H9 (cell line): ENCODE measurements at places on chromosomes 6 and 20.

DNA sequence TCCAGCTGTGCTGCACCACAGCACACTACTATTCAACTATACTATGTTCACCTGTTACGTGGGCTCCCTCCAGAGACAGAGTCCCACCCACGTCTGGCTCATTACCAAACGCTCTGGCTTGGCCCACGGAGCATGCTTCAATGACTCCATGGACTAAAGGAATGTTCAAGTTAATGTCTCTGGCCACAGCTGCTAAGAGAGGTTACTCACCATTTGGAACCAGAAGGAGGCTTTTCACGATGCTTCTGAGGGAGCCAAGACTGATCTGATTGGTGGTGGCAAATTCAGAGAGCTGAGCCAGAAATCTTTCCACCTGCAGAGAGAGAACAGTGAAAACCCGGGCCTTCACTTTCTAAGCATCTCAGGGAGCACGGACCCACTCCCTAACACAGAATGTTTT lies 15.6 kb downstream of the COMMD7 start:
- H3K27ac ChIP-seq, result no peak overlapping the region
- no peak for DNase-seq
- H3K4me3 ChIP-seq, result no peak overlapping the region
- peaks cover 44% of the 10 kb centered on the region for H3K36me3 ChIP-seq
- no peaks in the 10 kb centered on the region; the same call in 1 of the 2 replicates for H3K4me1 ChIP-seq

DNA sequence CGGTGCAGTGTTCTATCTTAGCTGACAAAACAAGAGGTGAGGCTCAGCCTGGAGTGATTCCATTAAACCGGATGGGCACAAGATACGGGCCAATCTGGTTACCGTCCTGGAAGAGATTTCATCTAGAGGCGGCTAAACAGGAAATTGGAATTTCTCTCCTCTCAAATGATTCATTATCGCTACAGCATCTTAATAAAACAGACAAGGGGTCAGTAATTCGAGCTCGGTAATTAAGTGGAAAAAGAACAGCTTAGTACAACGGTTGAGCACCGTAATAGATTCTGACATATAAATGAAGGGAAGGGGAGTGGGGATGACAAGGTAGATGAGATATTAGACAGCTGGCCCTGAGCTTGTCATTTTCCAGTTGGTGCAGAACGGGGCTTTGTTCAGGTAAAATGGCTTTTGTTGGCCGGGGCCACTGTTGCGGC lies 137.2 kb downstream of the EDN3 start:
- H3K4me1 ChIP-seq, result 0 out of 2 replicates have a peak, but pooled peaks cover 2% of the 10 kb centered on the region
- DNase-seq, result no peak
- H3K36me3 ChIP-seq, result no peaks in the 10 kb centered on the region
- no peak overlapping the region for H3K27ac ChIP-seq

DNA sequence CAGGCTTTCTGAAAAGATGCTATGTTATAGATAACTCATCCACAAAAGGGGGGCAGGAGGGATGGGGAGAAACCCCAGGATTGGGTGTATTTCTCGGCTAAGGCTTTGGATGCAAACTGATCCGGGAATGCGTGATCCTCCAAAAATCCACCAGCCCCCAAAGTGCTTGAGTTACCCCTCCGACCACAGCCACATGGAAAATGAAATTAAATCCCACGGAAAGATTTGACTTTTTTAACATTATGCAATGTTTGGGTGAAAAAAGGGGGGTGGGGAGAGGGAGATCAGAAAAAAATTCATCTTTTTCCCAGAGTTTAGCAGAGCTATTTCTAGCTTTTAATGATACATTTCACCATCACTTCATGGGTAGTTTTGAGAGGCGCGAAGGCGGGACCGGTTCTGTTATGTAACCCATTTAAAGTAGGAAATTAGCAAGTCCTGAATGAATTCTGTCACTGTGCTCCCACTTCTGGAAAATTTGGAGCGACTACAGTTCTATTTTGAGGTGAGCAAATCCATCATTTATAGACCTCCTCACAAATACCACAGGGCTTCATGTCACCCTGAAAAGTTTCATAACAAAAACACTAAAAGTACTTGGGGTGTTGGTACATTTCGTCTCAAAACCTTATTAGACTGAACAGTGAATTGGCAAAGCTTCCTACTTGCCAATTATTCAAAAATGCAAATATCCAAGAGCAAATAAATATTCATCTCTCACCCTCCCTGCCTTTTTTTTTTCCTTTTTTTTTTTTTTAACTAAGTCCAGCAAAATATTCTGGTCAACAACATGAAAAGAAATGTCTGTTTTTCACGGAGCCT lies 51.9 kb upstream of the NFATC2 start:
- H3K27ac ChIP-seq, result no peak overlapping the region
- no peak for DNase-seq
- peaks cover 2% of the 10 kb centered on the region; the same call in 1 of the 2 replicates for H3K4me1 ChIP-seq
- H3K36me3 ChIP-seq, result no peaks in the 10 kb centered on the region
- no peak overlapping the region for H3K4me3 ChIP-seq

GRCh38 chr6:136347847-136348246 lies 58.2 kb upstream of the BCLAF1 start:
- H3K4me1 ChIP-seq, result no peaks in the 10 kb centered on the region; the same call in 1 of the 2 replicates
- DNase-seq, result no peak
- no peak overlapping the region for H3K27ac ChIP-seq
- no peak overlapping the region for H3K4me3 ChIP-seq

GRCh38 chr6:37092923-37093727 lies 76.8 kb upstream of the PIM1 start:
- H3K4me3 ChIP-seq, result no peak overlapping the region
- H3K27ac ChIP-seq, result no peak overlapping the region
- no peaks in the 10 kb centered on the region for H3K36me3 ChIP-seq
- peaks cover 3% of the 10 kb centered on the region; the same call in 1 of the 2 replicates for H3K4me1 ChIP-seq

- H3K27me3 ChIP-seq, result no peaks in the 10 kb centered on the region
- no peak for DNase-seq
- H3K36me3 ChIP-seq, result no peaks in the 10 kb centered on the region
These were observed 385.3 kb downstream of the EPM2A start for GRCh38 chr6:145349950-145350510.

GRCh38 chr20:654417-654750 lies 1.4 kb upstream of the SRXN1 start:
- H3K27me3 ChIP-seq, result no peaks in the 10 kb centered on the region
- no peak for DNase-seq
- no peak overlapping the region for H3K4me3 ChIP-seq
- H3K4me1 ChIP-seq, result peaks cover 22% of the 10 kb centered on the region; the same call in 1 of the 2 replicates

GRCh38 chr20:356745-357144 lies 9.8 kb downstream of the NRSN2 start:
- no peaks in the 10 kb centered on the region; the same call in 1 of the 2 replicates for H3K4me1 ChIP-seq
- peaks cover 3% of the 10 kb centered on the region; the same call in 1 of the 2 replicates for H3K36me3 ChIP-seq
- DNase-seq, result no peak
- no peaks in the 10 kb centered on the region; the same call in 1 of the 2 replicates for H3K27me3 ChIP-seq
- no peak overlapping the region for H3K4me3 ChIP-seq

DNA sequence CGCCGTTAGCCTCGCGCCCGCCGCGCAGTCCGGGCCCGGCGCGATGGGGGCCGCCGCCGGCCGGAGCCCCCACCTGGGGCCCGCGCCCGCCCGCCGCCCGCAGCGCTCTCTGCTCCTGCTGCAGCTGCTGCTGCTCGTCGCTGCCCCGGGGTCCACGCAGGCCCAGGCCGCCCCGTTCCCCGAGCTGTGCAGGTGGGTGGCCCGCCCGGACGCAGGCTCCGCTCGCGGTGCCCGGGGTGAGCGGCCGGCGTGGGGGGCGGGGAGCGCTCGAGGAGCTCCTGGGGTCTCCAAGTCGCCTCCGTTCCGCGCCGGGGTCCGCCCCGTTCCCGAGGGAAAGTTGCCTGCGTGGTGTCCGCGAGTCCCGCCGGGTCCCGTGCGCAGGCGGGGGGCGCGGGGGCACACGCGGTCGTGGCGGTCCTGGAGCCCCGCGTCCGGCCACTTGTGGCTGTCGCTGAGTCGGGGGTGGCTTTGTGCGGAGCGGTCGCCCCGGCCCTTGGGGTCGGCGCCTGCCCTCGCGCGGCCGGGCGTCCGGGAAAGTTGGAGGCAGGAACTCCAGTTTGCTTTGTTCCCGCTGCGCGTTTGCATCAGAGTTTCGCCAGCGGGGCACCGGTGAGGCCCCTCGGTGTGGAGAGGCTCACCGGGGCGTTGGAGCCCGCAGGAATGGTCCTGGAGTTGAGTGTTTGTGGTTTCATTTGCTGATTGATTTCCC lies 476 bp downstream of the IGF2R start:
- H3K27ac ChIP-seq, result no peak overlapping the region
- DNase-seq, result no peak
- H3K4me3 ChIP-seq, result peak overlapping the region; percentile 96

GRCh38 chr6:42533794-42534193 lies 30.0 kb upstream of the UBR2 start:
- no peaks in the 10 kb centered on the region for H3K36me3 ChIP-seq
- H3K27ac ChIP-seq, result no peak overlapping the region
- no peak for DNase-seq
- H3K4me3 ChIP-seq, result no peak overlapping the region

- H3K36me3 ChIP-seq, result no peaks in the 10 kb centered on the region; the same call in 2 of the 3 replicates
- no peak overlapping the region for H3K27ac ChIP-seq
- DNase-seq, result peak; percentile 70
- no peaks in the 10 kb centered on the region for H3K4me1 ChIP-seq
- peak overlapping the region; percentile 87 for H3K4me3 ChIP-seq
These were observed 3.8 kb downstream of the COL12A1 start for GRCh38 chr6:75201901-75202672.

DNA sequence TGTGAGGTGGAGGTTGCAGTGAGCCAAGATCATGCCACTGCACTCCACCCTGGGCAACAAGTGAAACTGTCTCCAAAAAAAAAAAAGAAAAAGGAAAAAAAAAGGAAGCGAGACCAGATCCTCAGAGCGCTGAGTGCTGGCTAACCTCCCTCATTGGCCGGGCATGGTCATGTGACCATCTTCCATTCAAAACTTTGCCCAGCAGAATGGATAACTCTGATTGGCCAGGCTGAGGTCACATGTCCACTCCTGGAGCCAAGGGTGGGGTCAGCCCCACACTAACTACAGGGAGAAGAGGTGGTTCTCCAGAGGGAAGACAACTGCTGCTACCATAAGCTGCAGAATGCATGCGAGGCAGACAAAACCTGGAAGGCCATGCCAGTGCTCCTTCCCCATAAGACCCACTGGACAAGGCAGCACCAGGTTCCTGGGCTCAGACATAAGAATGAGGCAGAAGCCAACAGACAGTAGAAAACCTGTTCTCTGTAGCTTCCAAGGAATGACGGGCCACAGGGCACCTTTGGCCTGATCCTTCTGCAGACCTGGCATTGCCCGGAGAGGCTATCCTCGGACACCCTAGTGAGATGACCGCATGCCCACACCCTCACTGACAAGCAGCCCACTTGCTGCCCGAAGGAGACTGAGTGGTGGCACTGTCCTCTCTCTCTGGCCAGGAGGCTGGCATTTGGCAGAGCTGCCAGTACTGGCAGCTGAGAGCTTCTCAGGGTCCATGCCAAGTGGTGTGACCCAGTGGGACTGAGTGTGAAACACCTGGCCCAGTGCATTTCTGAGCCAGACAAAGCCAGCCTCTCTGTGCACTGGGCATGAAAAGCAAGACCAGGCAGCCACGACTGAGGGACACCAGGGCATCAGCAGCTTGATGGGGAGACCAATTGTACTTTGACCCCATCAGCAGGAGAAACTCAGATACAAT lies 311.9 kb upstream of the SULF2 start:
- no peak for DNase-seq
- H3K4me1 ChIP-seq, result no peaks in the 10 kb centered on the region
- no peaks in the 10 kb centered on the region for H3K27me3 ChIP-seq
- H3K36me3 ChIP-seq, result no peaks in the 10 kb centered on the region
- no peak overlapping the region for H3K27ac ChIP-seq
